Kidney epithelial cell (primary cell): ENCODE measurements at places on chromosomes 12 and 14. TPM values are rescaled to one million over a fixed set of nuclear protein-coding genes. Genes with fewer than 3 reads are reported as not detected.

AMIGO2 gene
- 271 and 284 TPM in 2 replicates for total RNA-seq

SLC5A8 gene
- total RNA-seq: not detected in 2 replicates

SNRNP35 gene
- total RNA-seq: 9.3 TPM in 2 replicates

JDP2 gene
- total RNA-seq: 41.5 and 43.5 TPM in 2 replicates

MUCL1 gene
- not detected in 2 replicates for total RNA-seq

ADAM21 gene
- 0.08 and 0.34 TPM in 2 replicates for total RNA-seq
